ENCODE measurements at places on chromosomes 6 and 20. TPM values are rescaled to one million over a fixed set of nuclear protein-coding genes. Genes with fewer than 3 reads are reported as not detected.

DNA sequence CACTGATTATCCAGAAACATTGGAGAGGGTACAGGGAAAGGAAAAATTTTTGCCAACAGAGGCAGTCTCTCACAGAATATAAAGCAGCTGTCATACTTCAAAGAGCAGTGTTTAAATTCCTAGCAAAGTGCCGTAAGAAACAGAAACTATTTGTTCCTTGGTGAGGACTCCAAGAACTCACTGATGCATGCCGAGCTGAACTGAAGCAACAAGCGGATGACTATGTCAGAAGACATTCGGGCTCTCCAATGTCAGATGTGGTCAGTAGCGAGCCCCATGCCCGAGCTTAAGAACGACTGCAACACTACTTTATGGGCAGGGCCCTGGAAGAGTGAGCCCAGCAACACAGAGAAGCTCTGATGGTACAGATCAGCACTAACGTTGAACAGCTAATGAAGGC, 54.7 kb downstream of the OR2B6 start:
- H3K27ac ChIP-seq, result no peak overlapping the region
- H3K4me3 ChIP-seq, result no peak overlapping the region
- no peak for DNase-seq
- no peaks in the 10 kb centered on the region for H3K27me3 ChIP-seq
- H3K36me3 ChIP-seq, result no peaks in the 10 kb centered on the region
- H3K4me1 ChIP-seq, result no peaks in the 10 kb centered on the region

- H3K27ac ChIP-seq, result no peak overlapping the region
- DNase-seq, result no peak
- no peaks in the 10 kb centered on the region for H3K36me3 ChIP-seq
- no peaks in the 10 kb centered on the region for H3K27me3 ChIP-seq
- no peaks in the 10 kb centered on the region for H3K4me1 ChIP-seq
Measured at GRCh38 chr6:169774347-169774746, 22.9 kb downstream of the ERMARD start.

- H3K27ac ChIP-seq, result no peak overlapping the region
- no peak for DNase-seq
- H3K4me3 ChIP-seq, result no peak overlapping the region
- H3K27me3 ChIP-seq, result no peaks in the 10 kb centered on the region
- no peaks in the 10 kb centered on the region for H3K36me3 ChIP-seq
- no peaks in the 10 kb centered on the region for H3K4me1 ChIP-seq
Measured at GRCh38 chr20:58246346-58246745, 17.9 kb upstream of the ANKRD60 start.

- H3K27ac ChIP-seq, result no peak overlapping the region
- H3K4me1 ChIP-seq, result peaks cover 2% of the 10 kb centered on the region
- H3K4me3 ChIP-seq, result no peak overlapping the region
- no peaks in the 10 kb centered on the region for H3K27me3 ChIP-seq
- H3K36me3 ChIP-seq, result no peaks in the 10 kb centered on the region
Measured at GRCh38 chr6:44007818-44008621, 119.2 kb downstream of the MRPL14 start.

GRCh38 chr6:6900569-6901204, 207.1 kb upstream of the RREB1 start:
- H3K4me3 ChIP-seq, result no peak overlapping the region
- H3K27ac ChIP-seq, result no peak overlapping the region
- peaks cover 7% of the 10 kb centered on the region for H3K4me1 ChIP-seq
- H3K27me3 ChIP-seq, result no peaks in the 10 kb centered on the region

- H3K4me3 ChIP-seq, result no peak overlapping the region
- H3K27me3 ChIP-seq, result no peaks in the 10 kb centered on the region
- no peak overlapping the region for H3K27ac ChIP-seq
- DNase-seq, result no peak
Measured at GRCh38 chr6:113147544-113147943, 709.6 kb upstream of the MARCKS start.

- H3K27me3 ChIP-seq, result no peaks in the 10 kb centered on the region
- H3K36me3 ChIP-seq, result no peaks in the 10 kb centered on the region
- no peak for DNase-seq
- no peak overlapping the region for H3K4me3 ChIP-seq
Measured at GRCh38 chr6:33983721-33984465, 162.0 kb downstream of the GRM4 start.

GRCh38 chr6:6626187-6626586, 37.7 kb downstream of the LY86 start:
- DNase-seq, result no peak
- no peaks in the 10 kb centered on the region for H3K4me1 ChIP-seq
- H3K36me3 ChIP-seq, result no peaks in the 10 kb centered on the region
- H3K4me3 ChIP-seq, result no peak overlapping the region
- no peak overlapping the region for H3K27ac ChIP-seq

DNA sequence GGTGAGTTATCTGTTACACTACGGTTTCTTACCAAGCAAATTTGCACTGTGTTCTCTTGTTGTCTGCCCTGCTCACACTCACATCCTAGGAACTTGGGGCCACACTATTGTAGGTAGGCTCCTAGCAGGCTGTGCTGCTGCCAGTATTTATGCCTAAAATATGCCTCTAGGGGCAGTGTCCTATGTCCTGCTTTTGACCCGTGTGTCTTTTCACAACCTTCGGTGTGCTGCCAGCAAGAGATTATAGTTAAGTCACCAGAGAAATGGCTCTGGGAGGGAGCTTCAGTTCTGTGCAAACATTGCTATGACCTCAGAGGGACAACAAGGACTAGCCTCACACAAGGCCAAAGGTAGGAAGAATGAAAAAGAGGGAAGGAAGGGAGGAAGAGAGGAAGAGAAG, 8.9 kb upstream of the TAAR5 start:
- H3K4me3 ChIP-seq, result no peak overlapping the region
- H3K27ac ChIP-seq, result no peak overlapping the region
- DNase-seq, result no peak
- H3K4me1 ChIP-seq, result no peaks in the 10 kb centered on the region
- H3K27me3 ChIP-seq, result no peaks in the 10 kb centered on the region

DNA sequence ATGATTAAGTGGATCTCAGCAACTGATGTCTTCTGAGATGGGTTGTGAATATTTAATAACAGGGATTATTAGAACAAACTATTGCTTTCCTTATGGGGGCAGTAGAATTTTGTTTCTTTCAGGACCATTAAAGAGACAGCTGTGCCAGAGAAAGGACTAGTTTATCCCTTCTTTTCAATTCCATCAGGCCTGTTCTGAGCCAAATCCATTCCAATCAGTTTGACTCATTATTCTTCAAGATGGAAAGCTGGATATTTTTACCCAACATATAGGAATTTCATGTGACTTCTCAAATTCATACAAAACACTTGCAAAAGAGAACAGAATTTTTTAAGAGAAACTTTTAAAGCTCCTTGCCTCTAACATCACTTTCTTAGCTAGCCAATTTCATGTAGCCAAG, 722.0 kb upstream of the FLRT3 start:
- no peaks in the 10 kb centered on the region for H3K4me1 ChIP-seq
- H3K27me3 ChIP-seq, result no peaks in the 10 kb centered on the region
- no peak for DNase-seq
- no peak overlapping the region for H3K4me3 ChIP-seq
- H3K36me3 ChIP-seq, result no peaks in the 10 kb centered on the region
- no peak overlapping the region for H3K27ac ChIP-seq

- H3K27ac ChIP-seq, result no peak overlapping the region
- no peaks in the 10 kb centered on the region for H3K4me1 ChIP-seq
- H3K27me3 ChIP-seq, result no peaks in the 10 kb centered on the region
- DNase-seq, result no peak
Measured at GRCh38 chr20:22438346-22438745, 146.0 kb downstream of the FOXA2 start.

- peaks cover 6% of the 10 kb centered on the region for H3K4me1 ChIP-seq
- H3K27ac ChIP-seq, result no peak overlapping the region
- no peaks in the 10 kb centered on the region for H3K27me3 ChIP-seq
- no peak for DNase-seq
Measured at GRCh38 chr6:79813143-79813850, 134.1 kb downstream of the ELOVL4 start.

DNA sequence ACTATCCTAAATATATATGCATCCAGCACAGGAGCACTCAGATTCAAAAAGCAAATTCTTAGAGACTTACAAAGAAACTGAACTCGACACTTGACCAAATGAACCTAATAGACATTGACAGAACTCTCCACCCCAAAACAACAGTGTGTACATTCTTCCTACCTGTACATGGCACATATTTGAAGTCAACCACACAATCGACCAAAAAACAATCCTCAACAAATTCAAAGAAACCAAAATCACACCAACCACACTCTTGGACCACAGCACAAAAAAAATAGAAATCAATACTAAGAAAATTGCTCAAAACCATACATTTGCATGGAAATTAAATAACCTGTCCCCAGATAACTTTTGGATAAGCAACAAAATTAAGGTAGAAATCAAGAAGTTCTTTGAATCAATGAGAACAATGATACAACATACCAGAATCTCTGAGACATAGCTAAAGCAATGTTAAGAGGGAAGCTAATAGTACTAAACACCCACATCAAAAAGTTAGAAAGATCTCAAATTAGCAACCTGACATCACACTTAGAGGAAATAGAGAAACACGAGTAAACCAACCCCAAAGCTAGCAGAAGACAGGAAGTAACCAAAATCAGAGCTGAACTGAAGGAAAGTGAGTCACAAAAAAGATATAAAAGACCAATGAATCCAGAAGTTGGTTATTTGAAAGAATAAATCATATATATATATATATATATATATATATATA, 12.5 kb upstream of the TREM1 start:
- no peaks in the 10 kb centered on the region for H3K27me3 ChIP-seq
- H3K36me3 ChIP-seq, result no peaks in the 10 kb centered on the region
- no peak for DNase-seq
- no peak overlapping the region for H3K4me3 ChIP-seq
- no peak overlapping the region for H3K27ac ChIP-seq

DNA sequence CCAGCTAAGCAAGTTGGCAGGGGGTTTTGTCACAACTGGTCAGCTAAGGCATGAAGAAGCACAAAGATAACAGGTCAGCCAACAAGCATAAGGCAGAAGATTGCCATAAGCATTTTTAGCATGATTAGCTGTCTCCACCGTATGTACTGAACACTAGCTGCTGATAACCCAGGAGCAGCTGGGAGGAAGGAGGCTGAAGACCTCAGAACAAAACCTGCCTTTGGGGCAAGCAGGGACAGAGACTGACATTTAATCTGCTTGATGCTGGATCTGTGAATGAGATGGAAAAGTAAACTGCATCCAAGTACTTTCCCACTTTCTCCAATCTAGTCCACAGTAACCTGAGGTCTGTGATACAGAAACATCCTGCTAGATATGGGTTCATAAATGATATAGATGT, 353.0 kb upstream of the MAP3K7 start:
- H3K27ac ChIP-seq, result no peak overlapping the region
- no peak for DNase-seq
- no peaks in the 10 kb centered on the region for H3K27me3 ChIP-seq
- H3K36me3 ChIP-seq, result no peaks in the 10 kb centered on the region
- H3K4me1 ChIP-seq, result no peaks in the 10 kb centered on the region
- no peak overlapping the region for H3K4me3 ChIP-seq

DNA sequence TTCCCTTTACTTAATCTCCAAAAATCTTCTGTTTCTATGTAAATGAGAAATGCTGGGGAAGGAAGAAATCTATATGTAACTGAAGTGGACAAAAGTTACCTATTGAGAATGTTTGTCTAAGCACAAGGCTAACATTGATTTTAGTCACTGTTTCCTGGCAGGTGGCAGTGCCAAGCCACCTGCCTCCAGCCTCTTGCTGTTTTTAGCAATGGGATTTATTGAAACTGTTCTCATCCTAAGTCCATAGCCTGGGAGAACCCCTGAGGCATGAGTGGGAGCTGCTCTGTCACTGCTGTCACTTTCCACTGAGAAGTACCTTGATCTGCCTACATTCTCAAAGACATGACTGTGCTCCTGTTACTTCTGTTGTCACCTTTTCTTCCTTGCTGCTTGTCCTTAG, 14.7 kb downstream of the ENPP3 start:
- no peaks in the 10 kb centered on the region for H3K27me3 ChIP-seq
- H3K4me1 ChIP-seq, result no peaks in the 10 kb centered on the region
- H3K4me3 ChIP-seq, result no peak overlapping the region
- H3K36me3 ChIP-seq, result no peaks in the 10 kb centered on the region

DNA sequence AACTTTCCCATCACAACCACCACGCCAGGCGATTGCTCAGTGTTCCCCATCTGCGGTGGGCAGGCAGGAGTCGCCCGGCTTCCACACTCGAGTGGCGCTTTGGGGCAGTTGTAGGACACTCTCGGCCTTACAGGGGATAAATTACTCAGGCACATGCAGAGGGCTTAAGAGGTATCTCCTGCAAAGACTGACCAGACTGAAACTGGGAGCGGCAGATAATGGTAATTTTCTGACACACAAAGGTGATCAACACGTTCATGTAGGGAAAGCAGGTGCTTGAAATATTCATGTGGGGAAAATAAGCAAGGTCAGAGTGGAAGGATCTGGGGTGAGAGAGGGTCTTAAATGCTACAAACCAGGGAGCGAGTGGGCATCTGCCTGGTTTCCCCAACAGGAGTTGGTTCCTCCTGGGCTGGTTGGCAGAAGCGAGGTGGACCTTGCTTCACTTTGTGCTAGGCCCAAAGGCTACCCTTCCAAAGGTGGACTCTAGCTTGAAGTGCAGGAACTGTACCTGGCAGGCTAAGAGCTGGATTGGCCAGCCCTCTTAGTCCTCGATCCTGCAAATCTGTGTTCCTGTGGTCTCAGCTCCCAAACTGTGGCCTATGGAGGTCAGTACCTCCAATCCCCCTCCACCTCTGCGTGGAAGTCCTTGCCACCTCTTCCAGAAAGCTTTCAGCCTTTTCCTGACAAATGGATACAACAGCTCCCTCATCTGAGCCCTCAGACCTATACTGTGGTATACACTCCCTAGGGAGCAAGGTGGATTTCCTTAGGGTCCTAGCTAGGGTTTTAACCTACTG, 16.7 kb downstream of the PLAGL2 start:
- H3K27me3 ChIP-seq, result no peaks in the 10 kb centered on the region
- H3K4me1 ChIP-seq, result peaks cover 25% of the 10 kb centered on the region
- no peaks in the 10 kb centered on the region for H3K36me3 ChIP-seq

GRCh38 chr20:63100174-63100925, 93.6 kb upstream of the BHLHE23 start:
- no peak for DNase-seq
- H3K27me3 ChIP-seq, result no peaks in the 10 kb centered on the region
- H3K4me1 ChIP-seq, result no peaks in the 10 kb centered on the region
- H3K27ac ChIP-seq, result no peak overlapping the region
- no peak overlapping the region for H3K4me3 ChIP-seq

GRCh38 chr6:100121854-100122609, 128.0 kb upstream of the MCHR2 start:
- H3K27me3 ChIP-seq, result no peaks in the 10 kb centered on the region
- H3K4me3 ChIP-seq, result no peak overlapping the region
- no peak overlapping the region for H3K27ac ChIP-seq

Gene SCRT2
- not detected for total RNA-seq

Gene TFAP2C
- total RNA-seq, result 20.6 TPM

Gene SLC22A7
- not detected for total RNA-seq

Gene C6orf58
- total RNA-seq, result not detected

Gene SLC26A8
- not detected for total RNA-seq

Gene EGFL8
- total RNA-seq, result 13.3 TPM

Gene NKX2-4
- total RNA-seq, result not detected

Gene CLDN20
- not detected for total RNA-seq

Gene OR2H2
- total RNA-seq, result not detected

Gene GCM1
- not detected for total RNA-seq

Gene MEI4
- total RNA-seq, result not detected
